Hematopoietic multipotent progenitor cell treated with erythropoietin and hydrocortisone succinate and interleukin-3 and kit ligand, for 15 days (in vitro differentiated cells): ENCODE measurements at places on chromosomes 4 and X.

GRCh38 chrX:106415276-106415895 is 196.4 kb upstream of the RADX start:
- peak; percentile 2 for DNase-seq

GRCh38 chrX:153885208-153885787 is 675 bp downstream of the L1CAM start:
- no peak for DNase-seq

- DNase-seq, result no peak
These were observed 282.5 kb downstream of the ZIC3 start for GRCh38 chrX:137848266-137848905.

DNA sequence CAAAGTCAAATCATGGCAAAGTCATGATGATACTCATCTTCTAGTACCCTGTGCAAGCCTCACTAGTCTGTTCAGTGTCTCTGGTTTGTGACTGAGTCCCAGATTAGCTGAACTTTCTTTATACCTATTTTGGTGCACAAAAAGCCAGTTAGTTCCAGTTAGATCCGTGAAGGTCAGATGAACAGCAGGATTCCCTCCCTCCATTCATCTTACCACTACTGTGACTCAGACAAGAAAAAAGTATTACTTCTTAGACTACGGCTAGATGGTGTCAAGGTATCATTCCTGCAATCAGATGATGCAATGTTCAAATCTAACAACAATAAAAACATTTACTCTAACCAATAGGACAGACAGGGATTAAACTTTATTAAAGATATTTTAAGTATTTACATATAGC is 30.4 kb downstream of the ARHGEF6 start:
- no peak for DNase-seq

DNA sequence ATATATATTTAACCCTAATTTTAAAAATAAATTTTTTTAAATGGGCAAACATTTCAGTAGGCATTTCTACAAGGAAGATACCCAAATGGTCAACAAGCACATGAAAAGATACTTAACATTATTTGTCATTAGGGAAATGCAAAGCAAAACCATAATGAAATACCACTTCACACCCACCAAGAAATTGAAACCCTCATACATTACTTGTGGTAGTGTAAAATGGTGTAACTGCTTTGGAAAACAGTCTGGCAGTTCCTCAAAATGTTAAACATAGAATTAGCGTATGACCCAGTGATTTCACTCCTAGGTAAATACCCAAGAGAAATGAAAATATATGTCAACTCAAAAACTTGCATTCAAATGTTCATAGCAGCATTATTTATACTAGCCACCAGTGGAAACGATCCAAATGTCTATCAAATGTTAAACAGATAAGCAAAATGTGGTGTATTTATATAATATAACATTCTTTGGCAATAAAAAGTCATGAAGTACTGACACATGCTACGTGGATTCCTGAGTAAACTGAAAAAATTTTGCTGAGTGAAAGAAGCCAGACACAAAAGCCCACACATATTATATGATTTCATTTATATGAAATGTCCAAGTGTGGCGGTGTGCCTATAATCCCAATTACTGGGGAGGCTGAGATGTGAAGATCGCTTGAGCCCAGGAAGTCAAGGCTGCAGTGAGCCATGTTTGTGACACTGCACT is 16.6 kb downstream of the TRIM2 start:
- no peak for DNase-seq

- DNase-seq, result peak; percentile 71
These were observed 73.8 kb downstream of the KDM6A start for GRCh38 chrX:44946771-44947170.

- no peak for DNase-seq
These were observed 51.3 kb upstream of the ATXN3L start for GRCh38 chrX:13371186-13371585.

DNA sequence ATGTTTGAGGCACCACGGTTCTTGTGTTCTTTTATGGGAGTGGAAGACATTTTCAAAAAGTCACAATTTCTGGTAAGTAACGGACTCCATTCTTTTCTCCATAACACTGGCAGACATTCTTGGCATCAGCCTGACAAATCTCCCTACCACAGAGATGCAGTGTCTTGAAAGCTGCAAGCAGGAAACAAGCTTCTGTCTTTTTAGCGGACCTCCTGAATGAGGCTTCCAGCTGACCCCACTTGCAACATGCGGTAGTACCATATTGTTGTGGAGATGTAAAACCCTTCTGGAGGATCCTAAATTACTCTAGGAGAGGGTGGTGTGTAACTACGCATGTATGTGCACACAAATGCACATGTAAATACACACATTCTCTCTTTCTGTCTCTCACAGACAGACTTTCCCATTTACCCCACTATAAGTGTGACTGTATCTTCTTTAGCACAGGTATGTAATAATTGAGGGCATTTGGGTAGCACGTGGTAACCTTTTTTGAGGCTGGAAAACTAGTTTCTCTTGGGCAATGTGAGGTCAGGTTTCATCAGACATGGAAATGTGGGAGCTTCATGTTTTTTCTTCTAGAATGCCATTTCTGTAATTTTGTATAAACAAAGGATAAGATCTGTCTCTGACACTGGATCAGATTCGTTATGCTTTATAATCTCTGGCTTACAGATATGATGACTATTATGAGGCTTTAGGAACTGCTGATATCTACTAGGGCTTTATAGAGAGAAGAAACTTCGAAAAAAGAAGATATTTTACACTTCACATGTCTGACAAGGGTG is 130.1 kb downstream of the MGST2 start:
- no peak for DNase-seq

DNA sequence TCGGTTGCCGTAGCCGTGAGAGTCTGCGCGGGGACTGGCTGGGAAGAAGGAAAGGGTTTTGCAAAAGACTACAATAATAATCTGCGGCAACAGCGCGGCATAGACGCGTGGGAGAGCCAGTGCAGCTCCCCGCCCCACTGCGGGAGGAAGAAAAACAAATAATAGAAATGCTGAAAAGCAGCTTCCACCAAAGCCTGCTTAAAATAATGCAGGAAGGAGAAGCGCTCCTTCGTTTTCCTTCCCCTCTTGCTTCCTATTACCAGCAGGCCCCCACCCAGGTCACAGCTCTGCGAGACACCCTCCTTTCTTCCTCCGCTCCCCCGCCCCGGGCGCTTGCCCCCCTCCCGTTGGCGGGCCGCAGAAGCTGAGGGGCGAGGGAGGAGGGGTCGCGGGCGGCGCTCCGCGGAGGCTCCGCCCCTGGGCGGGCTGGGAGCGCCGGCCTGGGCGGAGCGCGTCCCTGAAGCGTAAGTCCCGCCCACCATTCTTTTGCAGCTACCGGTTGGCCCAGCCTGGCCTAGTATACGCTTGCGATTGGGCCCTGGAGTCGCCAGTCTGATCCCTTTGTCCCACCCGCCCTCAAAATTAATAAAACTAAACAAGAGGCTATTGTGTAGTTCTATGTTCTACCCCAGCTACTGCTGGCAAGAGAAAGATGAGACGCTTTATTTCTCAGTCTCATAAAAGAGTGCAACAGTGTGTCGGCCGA is 636 bp upstream of the AMOT start:
- DNase-seq, result peak; percentile 60

DNA sequence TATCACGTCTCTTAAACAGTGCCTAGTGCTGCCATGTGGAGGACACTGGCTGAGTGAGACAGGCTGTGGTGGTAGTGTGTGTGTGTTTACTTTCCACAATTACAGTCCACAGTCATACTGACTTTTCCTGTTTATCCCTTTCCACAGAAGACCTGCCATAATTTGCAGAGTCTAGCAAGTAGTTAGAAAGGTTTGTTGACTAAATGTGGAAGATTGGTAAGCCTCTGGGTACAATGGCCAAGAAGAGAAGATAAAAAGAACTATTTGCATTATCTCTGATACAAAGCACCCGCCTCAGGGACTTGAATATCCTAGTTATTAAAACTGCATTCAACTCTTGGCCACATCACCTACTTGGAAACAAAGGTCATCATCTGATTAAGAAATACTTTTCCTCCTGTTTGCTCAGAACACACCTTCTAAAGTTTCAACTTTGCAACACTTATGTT is 89.1 kb downstream of the FAM13A start:
- DNase-seq, result no peak

- no peak for DNase-seq
These were observed 423.9 kb upstream of the PITX2 start for GRCh38 chr4:111046811-111047210.

DNA sequence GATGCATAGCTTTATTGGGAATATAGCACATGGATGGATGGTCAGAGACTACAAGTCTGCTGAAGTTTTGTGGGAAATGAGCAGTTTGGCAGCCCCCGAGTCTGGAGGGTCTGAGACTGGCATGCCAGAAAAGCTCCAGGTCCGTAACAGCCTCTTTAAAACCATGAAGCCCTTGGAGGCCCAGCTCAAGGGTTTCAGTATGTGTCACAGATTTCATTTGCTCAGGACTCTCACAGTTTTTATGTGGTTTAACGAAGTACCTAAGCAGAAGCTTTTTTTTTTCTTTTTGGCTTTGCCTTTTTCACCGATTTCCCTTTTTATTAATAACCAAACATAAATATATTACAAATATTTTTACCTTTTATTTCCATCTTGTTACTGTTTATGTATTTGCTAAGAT is 30.6 kb upstream of the TMEM184C start:
- no peak for DNase-seq

- DNase-seq, result no peak
These were observed 115.8 kb downstream of the HS6ST2 start for GRCh38 chrX:132842460-132843238.

- DNase-seq, result no peak
These were observed 15.2 kb upstream of the GPC3 start for GRCh38 chrX:134000260-134001245.

GRCh38 chr4:3336382-3337356 is 43.8 kb downstream of the RGS12 start:
- DNase-seq, result no peak

GRCh38 chrX:137926090-137926489 is 360.2 kb downstream of the ZIC3 start:
- DNase-seq, result no peak

GRCh38 chrX:125108921-125109320 is 210.8 kb upstream of the TEX13C start:
- no peak for DNase-seq

- DNase-seq, result no peak
These were observed 664.0 kb upstream of the IGFBP7 start for GRCh38 chr4:57774171-57774570.

- no peak for DNase-seq
These were observed 386.2 kb downstream of the RAB28 start for GRCh38 chr4:13097971-13098370.

DNA sequence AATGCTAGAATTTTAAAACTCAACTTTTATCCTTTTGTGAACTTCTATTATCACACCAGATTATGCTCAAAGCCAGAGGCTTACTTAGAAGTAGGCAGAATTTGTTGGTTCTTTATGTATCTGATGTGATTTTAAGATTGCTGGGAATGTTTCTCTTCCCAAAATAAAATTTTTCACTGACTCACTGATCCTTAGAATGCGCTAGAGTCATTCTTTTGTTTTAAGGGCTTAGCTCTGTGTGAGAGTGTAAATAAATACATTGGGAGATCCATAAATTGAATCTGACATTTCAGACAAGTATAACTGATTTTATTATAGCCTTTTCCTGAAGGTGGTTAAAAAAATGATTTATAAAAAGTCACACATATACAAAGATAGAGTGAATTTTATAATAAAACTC is 101.3 kb downstream of the LARP1B start:
- DNase-seq, result no peak

- DNase-seq, result no peak
These were observed 13.4 kb downstream of the PRPS2 start for GRCh38 chrX:12804655-12805054.

GRCh38 chr4:87895964-87896621 is 63.3 kb downstream of the MEPE start:
- no peak for DNase-seq

DNA sequence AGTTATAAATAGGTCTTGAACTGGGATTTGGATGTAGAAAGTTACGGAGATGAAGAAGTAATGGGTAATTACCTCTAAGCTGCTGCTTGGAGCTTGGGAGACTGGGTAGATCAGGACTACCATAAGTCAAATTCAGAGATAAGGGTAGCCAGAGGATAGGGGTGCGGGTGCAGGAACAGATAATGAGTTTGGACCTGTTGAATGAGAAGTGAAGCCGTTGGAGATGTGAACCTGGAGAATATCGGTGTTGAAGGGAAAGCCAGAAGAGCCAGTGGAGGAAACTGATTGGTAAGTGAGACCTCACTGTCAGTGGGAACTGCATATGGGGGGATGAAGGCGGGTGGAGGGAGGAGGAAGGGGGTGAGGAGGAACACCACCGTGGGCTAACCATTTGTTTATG is 618 bp upstream of the FOXO4 start:
- no peak for DNase-seq

- no peak for DNase-seq
These were observed 8.8 kb upstream of the ADH1C start for GRCh38 chr4:99361268-99361898.

DNA sequence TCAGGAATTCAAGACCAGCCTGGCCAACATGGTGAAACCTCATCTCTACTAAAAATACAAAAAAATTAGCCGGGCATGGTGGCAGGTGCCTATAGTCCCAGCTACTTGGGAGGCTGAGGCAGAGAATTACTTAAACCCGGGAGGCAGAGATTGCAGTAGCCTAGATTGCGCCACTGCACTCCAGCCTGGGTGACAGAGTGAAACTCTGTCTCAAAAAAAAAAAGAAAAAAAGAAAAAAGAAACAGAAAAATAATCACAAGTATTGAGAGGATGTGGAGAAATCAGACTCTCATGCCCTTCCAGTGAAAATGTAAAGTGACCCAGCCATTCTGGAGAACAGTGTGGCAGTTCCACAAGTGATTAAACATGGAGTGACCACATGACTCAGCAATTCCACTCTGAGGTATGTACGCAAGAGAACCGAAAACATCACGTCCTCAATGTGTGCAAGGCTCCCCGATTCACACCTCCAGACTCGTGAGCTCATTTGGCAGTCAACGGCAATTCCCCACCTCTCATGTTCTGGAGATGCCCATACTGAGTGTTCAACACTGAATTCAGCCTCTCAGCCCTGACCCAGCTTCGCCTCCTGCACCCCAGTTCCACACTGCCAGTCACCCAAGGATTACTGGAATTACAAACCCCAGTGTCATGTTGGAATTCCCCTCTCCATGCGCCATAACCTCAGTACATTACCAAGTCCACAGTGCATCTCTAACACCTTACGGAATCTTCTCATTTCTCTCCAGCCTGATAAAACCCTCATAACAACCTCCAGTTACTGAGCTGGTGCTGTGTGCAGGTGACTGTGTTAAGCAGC is 21.1 kb downstream of the ACOX3 start:
- DNase-seq, result no peak
